Smooth muscle cell of the brain vasculature (primary cell): ENCODE measurements at places on chromosomes 2 and 18.

DNA sequence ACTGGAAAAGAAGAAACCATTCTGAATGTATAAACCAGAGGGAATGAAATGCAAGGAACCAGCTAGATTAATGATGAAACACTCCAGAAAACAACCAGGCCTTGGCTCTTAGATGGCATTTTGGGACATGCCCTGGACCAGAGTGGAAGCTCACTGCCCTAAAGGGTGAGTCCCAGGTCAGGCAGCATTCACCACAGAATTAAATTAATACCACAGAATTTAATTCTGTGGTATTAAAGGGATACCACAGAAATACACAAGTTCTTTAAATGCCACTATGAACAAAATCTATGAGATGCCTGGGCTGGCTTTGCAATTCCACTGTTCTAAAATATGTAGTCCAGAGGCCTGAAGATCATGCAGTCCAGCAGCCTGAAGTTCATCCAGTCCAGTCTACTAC, 122.3 kb upstream of the KYNU start:
- no peak for DNase-seq

- no peak for DNase-seq
These were observed 115.4 kb upstream of the STK17B start for GRCh38 chr2:196286821-196287220.

DNA sequence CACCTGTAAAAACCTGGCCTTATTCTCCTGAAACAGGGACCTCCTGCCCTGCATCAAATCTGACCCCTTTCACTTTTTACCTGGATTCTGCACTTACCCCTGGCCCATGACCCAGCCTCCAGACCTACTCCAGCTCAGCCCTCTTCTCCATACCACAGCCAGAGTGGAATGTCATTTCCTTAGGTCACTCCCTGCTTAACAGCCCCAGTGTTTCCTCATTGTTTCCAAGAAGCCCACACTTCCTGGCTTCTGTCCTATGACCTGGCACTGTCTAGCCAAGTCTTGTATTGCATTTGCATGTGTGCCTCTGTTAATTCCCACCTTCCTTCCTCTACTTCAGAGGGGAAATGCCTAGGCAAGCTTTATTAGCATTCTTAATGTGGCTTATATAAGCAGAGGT, 51.4 kb upstream of the TRIB2 start:
- DNase-seq, result no peak

DNA sequence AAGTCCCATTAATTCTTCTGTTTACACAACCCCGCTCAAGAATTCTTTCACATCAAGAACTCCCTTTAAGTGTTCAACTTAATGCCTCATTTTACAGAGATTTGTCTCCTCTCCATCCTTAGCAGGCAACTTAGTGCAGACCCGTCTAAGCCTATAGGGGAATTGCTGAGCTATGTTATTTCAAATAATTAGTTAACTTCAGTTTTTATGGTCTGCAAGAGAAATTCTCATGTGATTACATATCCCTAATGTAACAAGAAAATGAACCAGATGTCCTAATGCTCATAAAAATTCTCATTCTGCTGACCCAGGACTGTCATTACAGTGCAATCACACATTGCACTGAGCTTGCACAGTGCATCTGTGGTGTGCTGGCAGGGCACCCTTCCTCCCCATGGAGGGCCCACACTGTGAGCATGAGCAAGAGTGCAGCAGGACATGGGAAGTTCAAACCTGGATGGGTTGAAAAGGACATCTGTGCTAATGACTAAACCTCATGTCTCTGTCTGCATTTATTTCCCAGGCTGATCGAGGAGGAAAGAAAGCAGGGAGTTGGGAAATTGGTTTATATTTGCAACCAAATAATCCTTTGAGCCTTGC, 97.1 kb downstream of the COL5A2 start:
- peak; percentile 84 for DNase-seq

- no peak for DNase-seq
These were observed 48.7 kb downstream of the DPP4 start for GRCh38 chr2:162025121-162025911.

DNA sequence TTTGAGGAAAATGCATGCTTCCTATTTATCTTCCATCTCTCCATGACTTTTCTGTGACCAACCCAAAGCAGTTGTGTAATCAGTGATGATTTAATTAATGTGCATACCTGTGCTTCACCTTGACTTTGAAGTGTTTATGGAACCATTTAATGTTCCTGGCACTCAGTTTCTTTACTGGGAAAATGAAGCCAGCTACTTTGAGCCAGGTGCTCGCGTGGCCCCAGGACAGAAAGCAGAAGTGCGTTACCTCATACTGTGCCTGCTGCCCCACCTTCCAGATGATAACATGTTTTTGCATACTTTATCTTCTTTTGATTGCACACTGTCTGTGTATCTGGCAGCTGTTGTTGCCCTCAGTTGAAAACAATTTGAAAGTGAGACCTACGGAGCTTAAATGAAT, 61.3 kb downstream of the PMAIP1 start:
- no peak for DNase-seq

DNA sequence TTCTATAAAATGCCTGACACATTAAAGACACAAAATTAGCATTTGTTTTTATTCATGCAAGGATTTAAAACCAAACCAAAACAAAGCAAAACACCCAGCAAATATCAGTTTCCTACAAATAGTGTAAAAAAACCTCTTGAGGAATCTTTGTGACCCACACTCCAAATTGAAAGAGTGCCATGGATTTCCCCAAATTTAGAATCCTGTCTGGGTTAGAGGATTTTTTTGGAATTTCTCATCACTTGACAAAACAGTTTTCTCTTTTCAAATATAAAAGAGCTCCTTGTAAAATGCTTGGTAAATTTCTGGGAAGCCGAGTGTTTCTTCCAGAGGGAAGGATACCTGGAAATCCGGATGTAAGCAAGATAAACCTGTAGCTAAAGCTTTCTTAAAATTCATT, 1.7 kb upstream of the FN1 start:
- no peak for DNase-seq
